ENCODE measurements at places on chromosomes 11 and 22.

DNA sequence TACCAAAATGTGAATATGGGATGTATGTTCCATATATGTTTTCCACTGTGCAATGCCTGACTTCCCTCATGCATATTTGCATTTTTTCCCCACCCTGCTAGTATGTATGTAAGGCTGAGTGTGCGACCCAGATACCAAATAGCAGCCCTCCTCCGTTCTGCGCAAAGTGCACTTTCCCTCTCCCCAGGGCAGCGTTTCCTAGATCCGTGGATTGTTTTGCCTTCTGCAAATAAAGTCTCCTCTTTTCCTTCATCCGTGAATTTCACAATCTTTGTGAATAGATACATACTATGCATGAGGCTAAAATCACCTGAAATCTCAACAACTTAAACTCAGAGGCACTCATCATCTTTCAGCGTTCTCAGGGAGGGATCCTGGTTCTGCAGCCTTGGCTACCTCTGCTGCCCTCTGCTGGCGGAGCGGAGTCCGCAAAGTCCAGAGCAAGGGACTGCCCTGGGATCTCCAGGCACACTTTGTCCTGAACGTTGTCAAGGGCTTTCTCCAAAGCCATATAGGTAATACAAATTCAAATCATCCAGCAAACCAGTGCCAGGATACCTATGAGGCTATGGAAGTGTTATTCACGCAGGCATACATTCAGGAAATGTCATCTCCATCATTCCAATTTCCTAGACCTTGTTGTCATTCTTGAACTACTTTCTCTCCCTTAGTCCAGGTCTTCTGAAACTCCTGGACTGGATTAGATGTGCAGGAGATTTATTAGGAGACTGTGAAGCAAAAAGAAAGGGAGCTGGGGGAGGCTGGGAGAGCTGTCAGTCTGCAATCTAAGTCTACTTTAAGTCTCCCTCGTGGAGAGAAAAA is 53.1 kb downstream of the CNTF start:
- peak; percentile 35 for DNase-seq

GRCh38 chr11:38448284-38448683 is 1850.2 kb upstream of the RAG2 start:
- DNase-seq = no peak

- DNase-seq = no peak
These were observed 341.6 kb downstream of the MN1 start for GRCh38 chr22:27459999-27460398.

DNA sequence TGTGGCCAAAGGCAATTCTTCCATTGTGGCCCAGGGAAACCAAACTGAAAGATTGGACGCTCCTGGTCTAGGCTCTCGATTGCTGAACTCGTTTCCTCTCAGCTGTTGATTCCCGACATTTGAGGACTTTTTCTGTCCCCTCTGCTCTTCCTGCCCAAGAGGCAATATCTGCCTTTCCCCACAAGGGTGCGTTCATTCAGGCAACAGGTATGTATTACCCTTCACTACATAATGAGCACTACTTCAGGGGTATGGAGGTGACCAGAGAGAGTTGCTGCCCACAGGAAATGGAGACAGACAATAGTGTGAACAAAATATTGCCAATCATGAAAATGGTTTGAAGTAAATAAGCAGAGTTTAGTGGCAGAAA is 8.2 kb downstream of the PTH start:
- no peak for DNase-seq

GRCh38 chr11:133936136-133936535 is 20.6 kb downstream of the IGSF9B start:
- DNase-seq = no peak

- DNase-seq = no peak
These were observed 12.2 kb upstream of the SERPING1 start for GRCh38 chr11:57585301-57585700.

GRCh38 chr11:129259931-129260348 is 67.8 kb upstream of the ARHGAP32 start:
- no peak for DNase-seq

DNA sequence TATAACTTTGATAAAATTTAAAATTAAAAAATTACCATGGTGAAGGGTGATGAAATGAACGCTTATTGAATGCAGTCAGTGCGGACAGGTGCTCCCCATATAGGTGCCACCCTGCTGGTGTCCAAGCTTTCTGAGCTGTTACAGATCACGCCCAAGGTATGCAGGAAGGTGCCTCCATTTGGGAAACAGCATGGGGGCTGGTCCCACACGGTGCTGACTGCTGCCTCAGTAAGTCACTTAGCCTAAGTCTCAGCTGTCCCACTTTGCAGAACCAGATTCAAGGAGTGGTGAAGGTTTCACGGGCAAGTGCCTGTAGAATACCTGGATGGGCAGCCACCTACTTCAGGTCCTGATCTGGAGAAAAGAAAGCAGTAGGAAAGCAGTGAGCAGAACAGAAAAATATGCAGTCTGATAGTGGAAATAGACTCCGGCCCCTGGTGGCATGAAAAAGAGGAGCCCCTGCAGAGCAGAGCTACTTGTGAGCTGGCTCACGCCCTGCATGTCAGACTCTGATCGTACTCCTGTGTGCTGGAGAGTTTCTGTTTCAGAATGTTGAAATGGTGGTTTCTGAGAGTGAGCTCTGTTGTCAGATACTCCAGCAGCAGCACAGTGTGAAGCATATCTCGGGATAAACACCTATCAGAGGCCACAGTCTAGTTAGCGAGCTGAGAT is 33.2 kb downstream of the ADORA2A start:
- no peak for DNase-seq

All from stimulated activated CD8-positive, alpha-beta memory T cell treated with anti-CD3 and anti-CD28 coated beads, Interleukin-7, amount 100 ng/mL, for 48 hours (primary cell).